ENCODE measurements at places on chromosomes 2 and 18.

DNA sequence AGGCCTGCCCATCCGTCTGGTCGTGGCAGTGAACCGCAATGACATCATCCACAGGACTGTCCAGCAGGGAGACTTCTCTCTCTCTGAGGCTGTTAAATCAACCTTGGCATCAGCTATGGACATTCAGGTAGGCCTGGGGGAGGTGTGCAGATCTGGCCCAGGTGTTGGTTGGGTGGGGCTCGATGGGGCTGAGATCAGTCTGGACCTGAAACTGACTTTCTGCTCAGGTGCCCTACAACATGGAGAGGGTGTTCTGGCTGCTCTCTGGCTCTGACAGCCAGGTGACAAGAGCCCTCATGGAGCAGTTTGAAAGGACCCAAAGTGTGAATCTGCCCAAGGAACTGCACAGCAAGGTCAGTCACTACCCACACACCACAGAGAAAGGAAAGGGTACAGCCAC lies 12.6 kb downstream of the THNSL2 start:
- DNase-seq, result no peak

GRCh38 chr2:192128655-192129054 lies 66.1 kb downstream of the TMEFF2 start:
- DNase-seq, result no peak

GRCh38 chr2:135762022-135762421 lies 20.4 kb downstream of the UBXN4 start:
- DNase-seq, result no peak

- DNase-seq, result peak; percentile 89
These were observed 274.7 kb upstream of the SIX2 start for GRCh38 chr2:45283764-45284620.

- no peak for DNase-seq
These were observed 23.5 kb downstream of the COMMD1 start for GRCh38 chr2:61928826-61929461.

DNA sequence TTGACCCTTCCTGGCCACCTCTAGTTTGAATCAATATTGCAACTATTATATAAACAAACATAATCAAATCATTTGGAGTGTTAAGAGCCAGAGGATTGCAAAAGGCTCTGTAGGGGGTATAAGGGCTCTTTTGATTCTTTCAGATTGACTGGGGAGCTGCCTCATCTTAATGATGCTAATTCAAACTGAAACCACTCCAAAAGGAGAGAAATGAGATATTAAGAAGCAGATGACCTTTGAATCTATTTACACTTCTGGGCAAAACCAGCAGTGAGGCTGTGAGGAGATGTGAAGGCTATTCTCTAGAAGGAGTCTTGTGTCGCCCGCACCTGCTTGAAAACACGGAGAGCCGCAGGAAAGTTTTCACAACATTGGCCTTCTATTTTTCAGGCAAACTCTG lies 311.2 kb upstream of the CRIM1 start:
- no peak for DNase-seq
